Left forelimb (tissue), 1 donor: ENCODE measurements at places on chromosomes 2 and 18.

GRCh38 chr18:32707147-32707546 lies 65.7 kb downstream of the KLHL14 start:
- DNase-seq, result no peak

GRCh38 chr2:232134939-232135338 lies 173.4 kb downstream of the DIS3L2 start:
- DNase-seq, result no peak

GRCh38 chr2:158917121-158917520 lies 51.3 kb upstream of the TANC1 start:
- DNase-seq, result no peak

DNA sequence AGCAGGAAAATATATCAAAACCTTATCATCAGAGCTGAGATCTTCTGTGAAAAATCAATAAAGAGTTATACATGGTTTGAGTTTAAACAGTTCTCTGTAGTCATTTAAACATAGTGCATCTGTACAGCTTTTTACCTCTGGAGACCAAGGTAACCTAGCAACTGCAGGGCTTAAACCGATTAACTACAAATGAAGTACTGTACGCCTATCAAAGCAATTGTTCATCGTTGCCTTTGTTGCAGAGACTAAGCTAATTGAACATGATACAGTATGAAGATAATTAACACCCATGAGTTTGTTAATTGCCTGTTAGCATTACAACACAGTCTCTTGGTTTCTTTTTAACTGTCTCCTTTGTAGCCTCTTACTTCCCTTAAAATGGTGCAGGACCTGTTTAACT lies 147.9 kb downstream of the LNPK start:
- no peak for DNase-seq

GRCh38 chr2:235603659-235604058 lies 109.8 kb downstream of the AGAP1 start:
- no peak for DNase-seq

- no peak for DNase-seq
Observed at GRCh38 chr2:179861416-179862067, at the start of gene ZNF385B. Gene ZNF385B (minus strand): TSS chr2:179861612.

DNA sequence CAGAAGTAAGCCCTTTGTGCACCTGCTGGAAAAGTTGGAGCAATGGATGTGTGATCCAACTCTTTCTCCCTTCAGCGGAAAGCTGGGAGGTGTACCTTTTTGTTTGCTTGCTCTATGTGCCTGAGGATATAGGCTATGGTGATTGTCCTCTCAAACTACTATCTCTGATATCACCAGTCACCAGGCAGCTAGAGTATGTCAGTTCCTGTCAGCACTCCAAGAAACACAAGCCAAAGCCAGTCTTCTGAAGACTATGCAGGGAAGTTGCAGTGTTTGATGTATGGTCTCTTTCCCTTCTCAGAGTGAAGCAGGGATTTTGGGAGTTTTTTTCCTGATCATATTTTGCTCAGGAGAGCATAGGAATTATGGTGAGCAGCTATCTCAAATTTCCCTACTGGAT lies 146.4 kb downstream of the PTH2R start:
- DNase-seq, result no peak
